ENCODE measurements at places on chromosomes 3 and 15.

DNA sequence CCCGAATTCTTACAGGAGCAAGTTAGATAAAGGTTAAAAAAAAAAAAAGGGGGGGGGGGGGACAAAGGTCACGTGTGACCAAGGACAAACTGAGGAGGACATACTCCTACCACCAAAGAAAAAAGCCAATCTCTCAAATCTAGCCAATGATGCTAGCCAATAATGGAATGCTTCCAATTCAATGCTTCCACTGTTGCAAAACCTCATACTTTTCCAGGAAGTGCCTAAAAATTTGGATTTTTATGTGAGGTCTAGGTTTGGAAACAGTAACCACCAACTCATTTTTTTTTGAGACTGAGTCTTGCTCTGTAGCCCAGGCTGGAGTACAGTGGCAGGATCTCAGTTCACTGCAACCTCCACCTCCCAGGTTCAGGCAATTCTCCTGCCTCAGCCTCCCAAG is 11.4 kb downstream of the MSL2 start:
- no peak for DNase-seq

DNA sequence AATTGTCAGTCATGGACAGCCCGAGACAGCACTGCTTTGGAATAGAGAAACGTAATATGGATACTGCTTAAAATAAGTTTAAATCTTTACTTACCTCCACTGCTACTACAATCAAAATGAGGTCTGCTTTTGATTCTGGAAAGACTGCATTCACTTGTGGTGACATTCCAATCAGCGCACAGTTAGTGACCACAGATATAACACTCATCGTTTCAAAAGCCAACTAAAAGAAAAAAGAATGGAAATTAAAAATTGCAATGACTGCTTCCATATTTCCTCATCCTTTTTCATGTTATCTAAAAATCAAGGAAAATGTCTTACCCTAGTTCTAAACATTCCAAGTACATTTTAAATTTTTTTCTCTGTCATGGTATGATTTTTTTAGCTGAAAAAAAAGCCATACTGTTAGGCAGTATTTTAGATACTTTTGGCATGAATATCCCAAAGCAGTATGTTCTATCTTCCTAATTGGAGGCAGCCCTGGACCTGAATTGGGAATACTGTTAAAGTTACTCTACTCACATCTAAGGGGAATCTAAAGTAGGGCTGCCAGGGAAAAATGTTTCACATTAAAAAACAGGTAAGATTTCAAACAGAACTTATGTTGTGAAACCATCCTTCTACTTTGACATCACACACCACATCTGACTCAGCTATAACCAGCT is 72.1 kb downstream of the ANO10 start:
- no peak for DNase-seq

DNA sequence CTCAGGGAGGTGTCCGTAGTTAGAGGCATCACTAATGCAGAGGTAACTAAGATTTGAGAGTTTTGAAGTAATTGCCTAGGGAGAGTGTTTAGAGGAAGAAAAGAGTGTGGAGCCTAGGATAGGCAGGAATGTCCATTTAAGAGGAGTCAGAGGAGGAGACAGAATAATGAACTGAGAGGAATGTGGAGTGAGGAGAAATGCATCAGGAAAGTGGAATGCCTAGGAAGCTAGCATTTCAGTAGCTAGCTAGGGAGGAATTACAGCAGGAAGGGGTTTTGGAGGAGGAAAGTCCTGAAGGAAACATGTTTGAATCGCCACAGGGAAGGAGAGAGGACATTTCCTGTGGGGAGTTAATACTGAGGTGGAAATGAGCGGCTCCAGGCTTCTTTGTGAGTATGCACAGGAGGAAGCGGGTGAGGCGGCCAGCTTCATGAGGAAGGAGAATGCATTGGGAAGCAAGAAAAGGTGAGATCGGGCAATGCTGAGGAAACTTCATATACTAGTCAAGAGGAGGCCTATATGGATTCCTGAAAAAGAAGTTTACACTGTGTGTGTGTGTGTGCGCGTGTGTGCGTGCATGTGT is 154.3 kb downstream of the TMEM108 start:
- DNase-seq = no peak

- DNase-seq = no peak
Observed at GRCh38 chr3:32791833-32792232, 26.0 kb upstream of the TRIM71 start.

- DNase-seq = no peak
Observed at GRCh38 chr15:70376929-70377691, 279.4 kb upstream of the TLE3 start.

DNA sequence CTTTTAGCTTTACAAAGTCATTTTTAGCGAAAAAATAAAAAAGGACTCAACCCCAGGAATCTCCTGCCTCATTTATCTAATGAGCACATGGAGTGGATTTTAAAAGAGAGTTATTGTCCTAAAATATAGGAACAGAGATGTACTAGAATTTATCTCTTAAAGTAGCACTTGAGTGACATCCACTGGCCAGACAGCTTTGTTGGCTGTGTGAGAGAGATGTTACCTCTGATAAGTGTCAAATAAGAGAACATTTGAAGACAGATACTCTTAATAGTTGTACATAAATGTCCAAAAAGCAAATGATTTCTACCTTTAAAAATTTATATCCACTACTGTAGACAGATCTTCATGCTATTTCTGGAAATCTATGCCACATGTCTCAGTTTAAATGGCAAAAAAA is 12.3 kb upstream of the MFSD1 start:
- DNase-seq = peak; percentile 2

- DNase-seq = no peak
Observed at GRCh38 chr15:61041886-61042285, 187.2 kb downstream of the RORA start.

DNA sequence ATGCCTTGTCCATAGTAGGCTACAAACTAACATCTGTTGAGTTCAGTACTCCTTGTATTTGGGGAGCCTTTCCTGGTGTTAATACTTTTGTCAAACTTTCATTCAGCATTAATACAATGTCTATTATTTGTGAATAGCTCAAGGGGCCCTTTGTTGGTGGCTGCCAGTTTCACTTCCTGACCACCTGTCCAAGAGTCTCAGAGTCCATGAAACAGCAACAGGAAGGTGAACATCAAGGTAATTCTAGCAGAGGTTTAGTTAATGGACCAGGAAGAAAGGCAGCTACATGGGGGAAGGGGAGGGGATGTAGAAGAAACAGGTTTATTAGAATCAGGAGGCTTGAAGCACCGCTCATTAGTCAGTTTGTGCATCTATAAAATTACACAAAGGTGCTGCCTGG is 386.9 kb downstream of the PDCD6IP start:
- DNase-seq = no peak

- no peak for DNase-seq
Observed at GRCh38 chr15:84598250-84598649, 2.6 kb upstream of the ZSCAN2 start.
